ENCODE measurements at places on chromosomes 4 and X. TPM values are rescaled to one million over a fixed set of nuclear protein-coding genes. Genes with fewer than 3 reads are reported as not detected.

The TBX22 gene
- total RNA-seq, result not detected

GRCh38 chr4:100168521-100168920 lies 21.7 kb downstream of the DDIT4L start:
- peak; percentile 71 for DNase-seq

- no peak for DNase-seq
Observed at GRCh38 chr4:48332661-48333060, 8.7 kb upstream of the SLAIN2 start.

The AFF1 gene
- 11.8 TPM for total RNA-seq
